ENCODE measurements at places on chromosomes 4 and X. TPM values are rescaled to one million over a fixed set of nuclear protein-coding genes. Genes with fewer than 3 reads are reported as not detected.

RASL11B gene
- 7.5 TPM for total RNA-seq

DNA sequence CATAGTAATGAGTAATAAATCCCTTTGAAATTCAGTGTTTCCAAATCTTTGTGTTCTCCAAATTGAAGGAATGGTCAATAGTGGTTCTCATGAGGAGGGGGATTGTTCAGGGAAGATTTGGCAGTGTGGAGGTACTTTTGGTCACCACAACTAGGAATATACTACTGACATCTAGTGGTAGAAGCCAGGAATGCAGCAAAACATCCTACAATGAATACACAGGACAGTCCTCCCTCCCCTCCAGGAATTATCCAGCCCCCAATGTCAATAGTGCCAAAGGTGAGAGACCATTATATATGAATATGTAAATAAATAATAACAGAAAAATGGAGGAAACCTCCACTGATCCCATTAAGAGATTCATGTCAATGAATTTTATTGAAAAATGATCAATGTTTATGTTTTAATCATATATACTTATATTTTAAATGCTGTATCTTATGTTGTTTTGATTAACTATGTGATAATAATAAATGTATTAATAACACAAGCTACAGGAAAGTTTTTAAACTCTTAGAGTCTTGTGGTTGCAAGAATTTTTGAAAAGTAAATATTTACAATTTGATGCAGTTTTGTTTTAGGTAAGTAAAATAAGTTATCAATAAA lies 14.4 kb upstream of the FAM9A start:
- DNase-seq = peak; percentile 67

DNA sequence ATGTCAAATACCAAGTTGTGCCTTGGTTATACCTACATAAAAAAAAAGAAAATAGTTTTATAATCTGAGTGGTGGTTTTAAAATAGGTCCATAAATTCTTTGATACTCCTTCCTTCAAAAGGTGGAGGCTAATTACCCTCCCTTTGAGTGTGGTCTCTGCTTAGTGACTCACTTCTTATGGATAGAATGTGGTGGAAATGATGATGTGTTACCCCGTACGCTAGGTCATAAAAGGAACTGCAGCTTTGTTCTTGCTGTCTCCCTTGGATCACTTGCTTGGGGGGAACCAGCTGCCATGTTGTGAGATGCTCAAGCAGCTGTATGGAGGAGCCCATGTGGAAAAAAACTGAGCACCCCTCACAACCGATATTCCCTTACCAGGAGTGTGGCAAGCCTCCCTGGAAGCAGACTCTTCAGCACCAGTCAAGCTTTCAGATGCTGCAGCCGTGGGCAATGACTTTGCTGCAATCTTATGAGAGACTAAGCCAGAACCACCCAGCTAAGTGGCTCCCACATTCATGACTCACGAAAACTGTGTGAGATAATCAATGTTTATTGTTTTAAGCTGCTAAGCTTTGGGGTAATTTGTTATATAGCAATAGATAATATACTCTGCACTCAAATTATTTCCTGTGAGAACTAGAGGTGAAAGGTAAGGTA lies 195.0 kb upstream of the GATB start:
- DNase-seq = no peak

HSFX1 gene
- 1.2 TPM for total RNA-seq

DNA sequence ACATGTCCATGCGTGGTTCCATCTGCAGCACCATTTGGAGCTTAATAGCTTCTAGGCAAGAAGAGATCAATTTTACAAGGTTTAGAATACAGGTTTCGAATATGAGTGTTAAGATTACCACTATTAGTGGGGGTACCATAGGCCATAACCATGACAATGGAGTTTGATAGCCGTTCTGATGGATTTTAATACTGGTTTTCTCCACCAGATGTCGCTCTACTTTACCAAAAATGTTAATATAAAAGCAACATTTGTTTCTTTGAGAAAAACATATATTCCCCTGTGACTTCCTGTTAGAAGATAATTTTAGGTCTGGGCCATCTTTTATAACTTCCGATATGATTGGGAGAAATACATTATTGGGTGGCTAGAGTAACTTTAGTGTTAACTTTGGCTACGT lies 499.7 kb upstream of the POU3F4 start:
- DNase-seq = no peak

DNA sequence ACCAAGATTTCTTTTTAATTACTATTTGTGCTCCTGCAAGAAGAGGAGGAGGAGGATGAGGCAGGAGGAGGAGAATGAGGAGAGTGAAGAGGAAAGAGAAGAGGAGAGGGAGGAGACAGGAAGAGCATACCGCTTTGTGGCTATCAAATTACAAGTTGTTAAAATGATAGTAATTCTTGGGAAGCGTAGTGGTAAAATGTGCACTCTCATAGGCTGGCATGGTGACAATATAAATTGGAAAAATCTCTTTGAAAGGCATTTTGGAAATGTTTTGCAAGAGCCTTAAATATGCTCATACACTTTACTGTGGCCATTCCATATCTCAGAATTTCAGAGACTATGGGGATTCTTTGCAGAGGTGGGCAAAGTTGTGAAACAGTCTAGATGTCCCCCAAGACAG lies 53.2 kb downstream of the MXRA5 start:
- DNase-seq = no peak

GRCh38 chrX:110703641-110704040 lies 92.0 kb downstream of the CHRDL1 start:
- no peak for DNase-seq

DNA sequence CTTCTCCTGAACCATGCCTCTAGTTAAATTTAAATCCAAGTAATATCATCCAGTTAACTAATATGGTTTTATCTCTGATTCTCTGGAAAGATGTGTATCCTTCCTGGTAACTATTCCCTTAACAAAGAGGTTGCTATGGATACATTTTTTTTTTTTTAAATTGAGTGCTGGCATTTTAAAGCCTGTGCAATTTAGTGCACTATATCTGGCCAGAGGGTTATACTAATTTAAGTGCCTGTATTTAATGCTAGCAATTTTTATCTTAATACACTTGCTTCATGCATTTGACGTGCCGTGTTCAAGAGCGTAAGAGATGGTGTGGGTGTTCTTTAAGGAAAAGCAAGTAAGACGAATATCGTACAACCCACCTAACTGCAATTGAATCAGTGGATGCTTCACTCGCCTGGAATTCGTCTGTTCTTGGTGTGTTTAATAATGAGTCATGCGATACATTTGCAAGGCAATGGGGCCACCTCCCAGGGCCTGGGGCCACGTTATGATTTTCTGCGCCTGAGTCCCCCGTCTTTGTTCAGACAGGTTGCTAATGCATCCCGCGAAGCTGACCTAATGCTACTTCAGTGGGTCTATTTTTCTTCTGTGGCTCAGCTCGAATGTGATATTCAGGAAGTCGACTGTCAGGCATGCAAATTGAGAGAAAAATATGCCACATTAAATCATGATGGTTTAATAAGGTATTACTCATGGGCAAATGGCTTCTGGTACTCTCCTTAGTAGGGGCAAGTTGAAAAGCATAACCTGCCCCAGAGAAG lies 14.2 kb upstream of the MID1 start:
- DNase-seq = no peak

DNA sequence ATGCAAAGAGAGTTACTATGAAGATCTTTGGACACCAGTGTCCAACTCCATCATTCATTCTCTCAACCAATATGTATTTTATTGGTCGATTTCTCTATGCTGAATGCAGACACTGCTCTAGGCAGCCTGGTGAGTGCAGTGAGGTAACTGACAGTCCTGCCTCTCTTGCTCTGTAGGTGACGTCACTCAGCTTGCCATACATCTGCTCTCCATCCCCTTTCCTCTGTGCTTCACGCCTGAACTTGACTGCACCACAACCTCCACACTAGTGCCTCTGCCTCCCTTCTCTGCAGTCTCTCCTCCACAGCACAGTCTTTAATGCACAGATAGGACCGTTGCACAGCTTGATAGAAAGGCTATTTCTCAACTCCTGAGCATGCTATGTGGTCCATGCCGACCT lies 344.9 kb upstream of the NOCT start:
- DNase-seq = no peak

DNA sequence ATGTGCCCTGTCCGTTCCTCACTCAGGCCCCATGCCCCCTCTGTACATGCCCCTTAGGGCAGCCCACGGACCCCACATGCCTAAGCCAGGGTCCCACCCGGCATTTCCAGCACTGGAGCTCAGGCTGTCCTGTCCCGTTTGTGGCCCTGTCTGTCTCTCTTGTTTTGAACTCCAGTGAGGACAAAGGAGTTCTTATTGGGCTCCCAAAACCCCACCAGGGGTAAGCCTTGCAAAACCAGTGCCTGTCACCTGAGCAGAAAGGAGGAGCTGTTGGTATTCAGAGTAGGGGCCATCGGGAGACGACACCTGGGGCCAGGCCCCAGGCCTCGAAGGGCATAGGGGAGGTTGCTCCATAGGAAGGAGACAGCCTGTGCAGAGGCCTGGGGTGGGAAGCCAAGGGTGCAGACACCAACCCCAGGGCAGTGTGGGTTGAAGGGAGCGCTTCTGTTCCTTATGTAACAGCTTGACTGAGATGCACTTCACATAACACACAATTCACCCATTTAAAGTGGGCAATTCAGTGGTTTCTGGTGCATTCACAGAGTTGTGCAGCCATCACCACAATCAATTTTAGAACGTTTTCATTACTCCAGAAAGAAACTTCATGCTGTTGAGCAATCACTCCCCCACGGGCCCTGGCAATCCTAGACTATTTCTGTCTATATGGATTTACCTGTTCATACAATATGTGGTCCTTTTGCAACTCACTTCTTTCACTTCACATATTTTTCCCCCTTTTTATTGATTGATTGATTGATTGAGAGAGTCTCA lies 31.7 kb downstream of the MAN2B2 start:
- no peak for DNase-seq

DNA sequence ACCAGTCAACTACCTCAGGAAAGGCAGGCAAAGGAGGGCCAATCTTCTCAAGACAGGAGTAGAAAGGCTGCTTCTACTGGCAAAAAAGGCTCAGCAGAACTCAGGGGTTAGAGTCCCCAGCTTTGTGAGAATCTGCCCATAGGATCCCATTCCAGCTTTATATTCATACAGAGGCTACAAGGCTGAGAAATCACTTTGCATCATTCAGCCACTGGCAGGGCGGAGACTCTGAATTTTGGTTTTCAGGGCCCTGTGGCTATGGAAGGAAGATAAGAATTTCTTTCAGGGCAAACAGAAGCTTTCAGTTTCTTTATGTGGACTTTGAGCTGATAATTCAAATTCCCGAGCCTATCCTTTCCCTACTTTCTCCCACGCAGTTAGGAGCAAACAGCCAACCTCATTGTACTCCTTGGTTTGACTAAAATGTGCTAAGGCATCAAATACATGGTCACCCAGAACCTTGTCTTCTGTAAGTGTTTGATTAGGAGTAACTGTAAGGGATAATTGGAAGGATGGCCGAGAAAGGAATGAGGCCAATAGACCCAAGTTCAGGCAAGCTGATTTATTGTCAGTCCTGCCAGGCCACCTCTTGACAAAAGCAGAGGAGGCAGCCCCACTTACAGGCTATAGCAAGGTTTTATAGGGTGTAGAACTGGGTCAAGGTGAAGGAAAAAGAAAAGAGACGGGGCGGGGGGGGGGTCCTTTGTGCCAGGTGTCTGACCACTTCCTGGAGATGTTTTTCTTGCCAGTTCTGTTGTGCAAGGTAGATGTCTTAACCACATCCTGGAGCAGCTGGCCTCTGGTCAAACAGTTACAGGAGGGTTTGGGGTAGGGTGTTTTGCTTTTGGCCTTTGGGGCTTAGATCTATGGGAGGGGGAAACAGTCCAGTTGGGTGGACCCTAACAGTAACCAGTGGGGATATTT lies 165.3 kb upstream of the PPP1R2C start:
- no peak for DNase-seq

- DNase-seq = peak; percentile 74
Measured at GRCh38 chrX:151753313-151754046, 18.9 kb downstream of the CNGA2 start.

DNA sequence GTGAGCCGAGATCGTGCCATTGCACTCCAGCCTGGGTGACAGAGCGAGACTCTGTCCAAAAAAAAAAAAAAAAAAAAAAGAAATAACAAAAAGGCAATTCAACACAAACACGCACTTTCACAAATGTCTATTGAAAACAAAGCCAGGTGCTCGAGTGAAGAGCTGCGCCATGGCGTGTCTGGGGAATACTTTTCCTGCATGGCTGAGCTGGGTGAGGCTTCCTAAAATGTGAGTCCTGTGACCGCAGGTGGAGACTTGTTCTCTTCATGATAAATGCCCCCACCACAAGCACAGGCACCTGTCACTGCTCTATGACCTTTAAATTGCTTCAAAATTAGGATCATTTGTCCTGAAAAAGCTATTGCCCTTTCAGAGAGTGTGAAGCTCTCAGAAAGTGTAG lies 4.0 kb upstream of the ABLIM2 start:
- no peak for DNase-seq
